ENCODE measurements at places on chromosomes 16 and 17.
A peak's percentile ranks its signal among the peaks of the same experiment; 100 is the strongest.

DNA sequence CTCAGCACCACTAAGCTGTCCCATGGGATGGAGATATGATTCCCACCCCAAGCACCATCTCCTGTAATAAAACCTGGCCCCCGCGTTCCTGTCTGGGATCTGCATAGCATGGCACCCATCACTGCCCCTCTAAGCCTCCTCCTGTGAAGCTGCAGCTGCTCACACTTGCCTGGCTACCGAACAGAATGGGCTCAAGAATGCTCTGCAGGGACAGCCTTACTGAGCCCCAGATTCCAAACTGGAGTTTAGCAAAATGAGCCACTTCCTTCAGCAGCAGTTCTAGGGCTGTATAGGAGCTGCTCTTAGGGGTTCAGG, 256.1 kb downstream of the CPPED1 start:
- DNase-seq = no peak

GRCh38 chr17:48131216-48131824, 23.8 kb downstream of the SNX11 start:
- no peak for DNase-seq

DNA sequence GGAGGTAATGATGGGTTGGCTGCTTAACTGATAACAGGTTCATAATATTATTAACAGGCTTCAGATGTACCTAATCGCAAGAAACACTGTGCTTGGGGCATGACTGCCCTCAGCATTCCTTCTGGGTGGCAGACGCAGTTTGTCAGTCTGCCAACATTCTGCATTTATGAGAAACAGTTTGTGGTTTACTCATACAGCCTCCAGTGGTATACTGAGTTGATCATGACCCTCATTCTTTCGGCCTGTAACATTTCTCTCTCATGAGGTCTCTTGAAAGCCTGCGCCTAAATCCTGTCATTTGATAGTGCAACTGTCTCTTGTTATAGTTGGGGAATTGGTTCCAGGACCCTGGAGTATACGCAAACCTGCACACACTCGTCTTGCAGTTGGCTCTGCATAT, 4.9 kb upstream of the RUSF1 start:
- no peak for DNase-seq

- no peak for DNase-seq
Measured at GRCh38 chr17:17183744-17184143, 22.4 kb downstream of the PLD6 start.

GRCh38 chr17:17507465-17508011, 11.3 kb upstream of the RASD1 start:
- DNase-seq = peak; percentile 65

DNA sequence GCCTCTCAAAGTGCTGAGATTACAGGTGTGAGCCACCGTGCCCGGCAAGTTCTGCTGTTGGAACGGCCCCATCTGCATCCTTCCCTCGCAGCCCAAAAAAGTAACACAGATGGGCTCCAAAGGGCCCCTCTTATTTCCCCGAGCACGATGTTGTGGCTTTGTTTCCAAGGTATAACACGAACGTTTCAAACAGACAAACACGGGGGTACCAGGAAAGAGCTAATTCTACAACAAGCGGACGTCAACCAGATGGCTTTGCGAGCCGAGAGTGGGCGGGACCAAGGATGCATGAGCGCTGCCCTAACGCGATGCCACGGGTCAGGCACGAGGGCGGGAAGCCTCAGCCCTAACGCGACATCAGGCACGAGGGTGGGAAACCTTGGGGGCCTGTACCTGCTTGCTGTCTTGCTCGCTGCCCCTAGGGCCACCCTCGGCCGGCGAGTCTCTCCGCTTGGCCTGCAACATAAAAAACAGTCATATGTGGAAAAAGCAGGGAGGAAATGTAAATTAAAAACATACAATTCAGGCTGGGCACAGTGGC, 24.2 kb downstream of the UNKL start:
- DNase-seq = no peak

- DNase-seq = peak; percentile 55
Measured at GRCh38 chr17:44922746-44923470, 7.6 kb upstream of the GFAP start.

GRCh38 chr17:2351269-2351668, 14.0 kb downstream of the SGSM2 start:
- no peak for DNase-seq

- DNase-seq = no peak
Measured at GRCh38 chr16:81798311-81799137, 19.4 kb downstream of the PLCG2 start.

Measured in aorta (tissue), 5 donors.